NK-92 treated with Interleukin-12 subunit alpha and Interleukin-12 subunit beta, amount 100 ng/mL, for 24 hours (cell line): ENCODE measurements at places on chromosomes 2 and 18.

GRCh38 chr18:48340560-48340959 is 68.6 kb downstream of the ZBTB7C start:
- no peak for DNase-seq

GRCh38 chr2:149058936-149059335 is 20.4 kb downstream of the LYPD6B start:
- no peak for DNase-seq

DNA sequence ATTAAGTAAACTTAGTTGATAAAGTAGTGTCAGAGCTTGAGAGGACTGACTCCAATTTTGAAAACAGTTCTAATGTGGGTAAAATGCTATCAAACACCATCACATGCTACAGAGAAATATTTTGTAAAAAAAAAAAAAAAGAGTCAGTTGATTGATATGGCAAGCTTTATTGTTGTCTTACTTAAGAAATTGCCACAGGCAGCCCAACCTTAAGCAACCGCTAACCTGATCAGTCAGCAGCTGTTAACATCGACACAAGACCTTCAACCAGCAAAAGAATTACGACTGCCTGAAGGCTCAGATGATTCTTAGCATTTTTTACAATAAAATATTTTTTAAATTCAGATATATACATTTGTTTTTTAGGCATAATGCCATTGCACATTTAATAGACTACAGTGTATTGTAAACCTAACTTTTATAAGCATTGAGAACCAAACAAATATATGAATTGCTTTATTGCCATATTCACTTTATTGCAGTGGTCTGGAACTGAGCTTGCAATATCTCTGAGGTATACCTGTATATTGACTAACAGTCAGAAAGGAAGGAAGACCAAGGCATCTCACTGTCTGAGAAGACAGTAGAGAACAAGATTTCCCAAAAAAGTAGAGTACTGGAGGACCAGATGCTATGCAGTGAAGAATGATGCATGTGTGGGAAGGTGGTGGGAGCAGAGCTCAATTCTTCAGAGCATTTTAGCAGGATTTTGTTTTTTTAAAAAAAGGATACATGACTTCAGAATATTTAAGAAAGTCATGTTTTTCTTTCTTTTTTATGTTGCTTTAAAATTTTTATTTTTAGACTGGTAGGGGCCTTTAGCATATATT is 973.8 kb upstream of the GYPC start:
- no peak for DNase-seq

GRCh38 chr2:107721586-107721985 is 105.1 kb upstream of the RGPD4 start:
- DNase-seq = no peak

DNA sequence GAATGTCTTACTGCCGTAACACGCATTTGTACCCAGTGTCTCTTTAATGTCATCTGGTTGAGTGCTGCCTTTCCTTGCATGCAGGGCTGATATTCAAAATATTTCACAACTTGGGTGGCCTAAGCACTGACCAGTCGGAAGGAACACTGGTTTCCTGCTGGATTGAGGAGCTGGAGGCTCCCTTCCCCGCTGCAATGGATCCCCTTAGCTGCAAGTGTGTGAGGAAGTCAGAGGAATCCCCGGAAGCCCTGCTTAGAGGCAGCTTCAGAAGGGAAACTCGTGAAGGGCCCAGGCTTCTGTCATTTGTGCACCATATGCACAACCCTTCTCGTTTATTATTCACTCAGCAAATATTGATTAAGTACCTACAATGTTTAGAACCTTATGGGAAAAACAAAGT is 33.2 kb upstream of the SP3 start:
- DNase-seq = no peak

- no peak for DNase-seq
Observed at GRCh38 chr18:6842081-6842480, 112.6 kb downstream of the ARHGAP28 start.

DNA sequence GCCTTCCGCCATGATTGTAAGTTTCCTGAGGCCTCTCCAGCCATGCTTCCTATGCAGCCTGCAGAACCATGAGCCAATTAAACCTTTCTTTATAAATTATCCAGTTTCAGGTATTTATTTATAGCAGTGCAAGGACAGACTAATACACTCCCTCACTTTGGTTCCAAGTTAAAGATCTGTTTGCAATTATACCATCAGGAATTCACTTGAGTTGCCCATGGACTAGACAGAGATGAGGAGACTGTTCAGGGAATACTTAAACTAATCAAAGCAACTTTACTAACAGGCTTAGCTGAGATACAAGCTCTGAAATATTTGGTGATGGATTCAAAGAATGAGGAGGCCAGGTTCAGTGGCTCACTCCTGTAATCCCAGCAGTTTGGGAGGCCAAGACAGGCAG is 190.0 kb downstream of the MTCL1 start:
- DNase-seq = no peak

DNA sequence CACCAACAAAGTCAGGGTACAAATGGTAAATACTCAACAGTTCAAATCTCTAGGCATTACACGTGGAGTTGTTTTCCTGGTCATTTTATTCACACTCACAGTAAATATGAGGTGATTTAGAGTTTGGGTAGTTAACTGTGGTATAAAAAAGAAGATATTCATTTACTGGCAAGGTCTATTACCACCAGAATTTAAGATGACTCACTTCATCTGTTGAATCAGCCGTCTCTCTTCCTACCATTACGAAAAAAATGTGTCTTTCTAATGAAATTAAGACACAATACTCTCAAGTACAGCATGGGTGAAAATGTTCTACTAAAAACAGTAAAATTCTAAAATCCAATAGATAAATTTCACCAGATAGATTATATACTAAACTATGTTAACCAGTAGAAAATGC is 21.0 kb upstream of the GPR75 start:
- no peak for DNase-seq
